ENCODE measurements at places on chromosomes 7 and 10.

GRCh38 chr10:29731760-29732159 is 97.0 kb upstream of the SVIL start:
- no peak for DNase-seq

GRCh38 chr10:43136995-43137716 is 1.1 kb upstream of the CSGALNACT2 start:
- DNase-seq: no peak

DNA sequence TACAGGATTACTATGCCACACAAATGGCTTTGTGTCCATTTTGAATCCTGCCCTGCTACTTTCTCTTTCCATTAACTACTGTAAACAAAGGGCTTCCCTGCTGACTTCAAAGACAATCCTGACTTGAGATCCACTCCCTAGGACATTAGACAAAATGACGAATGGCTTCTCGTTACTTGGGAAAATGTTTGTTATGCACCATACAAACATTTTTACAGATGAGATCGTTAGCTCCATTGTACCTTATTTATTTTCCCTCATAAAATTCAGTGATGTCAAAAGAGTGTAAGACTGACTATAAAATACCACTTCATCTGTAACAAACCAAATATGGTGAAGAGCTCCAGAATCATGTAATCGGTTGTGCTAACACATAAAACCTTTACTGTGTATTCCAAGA is 121.8 kb downstream of the CD36 start:
- no peak for DNase-seq

DNA sequence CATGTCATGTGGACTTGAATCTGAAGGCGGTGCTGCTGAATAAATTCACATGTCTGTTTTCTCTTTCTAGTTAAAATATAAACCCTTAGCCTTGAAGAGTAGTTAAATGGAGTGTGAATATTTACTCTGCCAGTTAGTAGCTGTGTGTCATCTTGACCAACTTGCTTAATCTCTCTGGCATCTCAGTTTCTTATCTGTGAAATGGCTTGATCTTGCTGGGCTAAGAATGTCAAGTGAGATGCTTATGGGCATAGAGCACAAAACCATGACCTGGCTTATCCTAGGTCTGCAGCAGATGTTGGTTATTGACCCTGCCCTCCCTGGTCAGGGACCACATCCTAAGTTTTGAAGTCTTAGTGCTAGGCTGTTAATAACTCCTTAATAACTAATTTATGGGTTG is 16.6 kb downstream of the ARID5B start:
- no peak for DNase-seq

- DNase-seq: no peak
These were observed 62.5 kb upstream of the RAPGEF5 start for GRCh38 chr7:22419488-22419887.

DNA sequence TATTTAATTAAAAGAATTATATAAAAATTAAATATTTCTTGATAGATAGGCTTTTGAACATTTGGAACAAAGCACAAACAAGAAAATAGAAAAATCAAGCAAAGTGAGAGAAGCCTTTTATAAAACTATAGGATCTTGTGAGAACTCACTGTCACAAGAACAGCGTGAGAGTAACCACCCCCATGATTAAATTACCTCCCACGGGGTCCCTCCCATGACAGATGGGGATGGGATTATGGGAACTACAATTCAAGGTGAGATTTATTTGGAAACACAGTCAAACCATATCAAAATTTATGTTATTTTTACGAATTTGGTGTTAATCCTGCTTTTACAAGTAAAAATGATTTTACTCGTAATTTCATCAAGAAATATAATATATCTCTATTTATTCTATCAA is 1136.1 kb upstream of the POT1 start:
- no peak for DNase-seq

DNA sequence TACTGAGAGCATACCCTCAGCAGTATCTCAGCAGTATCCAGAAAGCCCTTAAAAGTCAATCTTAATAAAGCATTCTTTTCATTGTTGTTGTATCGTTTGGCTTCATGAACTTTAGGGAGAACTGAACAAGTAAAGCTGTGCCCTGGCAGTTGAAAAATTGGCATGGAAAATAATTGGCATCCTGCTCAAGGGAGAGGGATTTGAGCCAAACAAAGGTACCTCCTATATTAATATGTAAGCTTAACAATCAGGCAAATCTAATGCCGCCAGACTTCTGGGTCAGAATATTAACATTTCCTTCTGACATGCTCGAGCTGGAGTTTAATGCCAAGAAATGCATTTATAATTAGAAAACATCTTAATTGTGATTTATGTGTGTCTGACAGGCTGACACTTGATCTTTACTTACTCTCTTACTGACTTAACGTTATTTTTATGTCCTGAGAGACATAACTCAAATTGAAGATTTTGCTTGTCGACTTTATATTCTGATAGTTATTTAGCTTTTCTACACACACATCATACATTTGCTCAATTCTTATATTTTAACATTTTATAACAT is 42.1 kb upstream of the PCDH15 start:
- no peak for DNase-seq

DNA sequence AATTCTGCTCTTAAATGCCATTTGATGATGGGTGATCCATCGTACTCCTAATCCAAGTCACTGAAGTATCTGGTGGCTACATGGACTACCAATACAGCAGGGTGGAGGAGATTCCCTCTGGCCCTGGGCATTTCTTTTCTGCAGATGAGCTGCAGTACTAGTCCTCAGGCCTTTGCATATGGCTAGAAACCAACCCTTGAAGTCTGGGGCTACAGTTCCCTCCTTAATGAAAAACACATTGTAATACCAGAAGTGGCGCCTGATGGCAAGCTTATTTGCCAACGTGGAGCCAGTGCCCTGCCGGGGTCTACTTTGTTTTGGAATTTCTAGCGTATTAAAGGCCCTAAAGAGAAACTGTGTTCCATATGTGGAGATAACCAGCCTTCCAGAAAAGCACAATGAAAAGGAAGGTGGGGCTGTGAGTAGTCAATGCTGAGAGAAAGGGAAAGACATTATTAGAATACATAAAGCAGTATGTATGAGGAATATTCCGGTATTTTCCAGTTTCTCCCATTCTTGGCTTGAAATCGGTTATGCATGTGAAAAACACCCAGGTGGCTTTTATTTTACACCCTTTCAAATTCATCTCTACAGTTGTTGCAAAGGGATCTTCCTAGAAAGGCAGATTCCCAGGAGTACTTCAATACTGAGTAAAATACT is 368.8 kb downstream of the PRPF18 start:
- DNase-seq: no peak

DNA sequence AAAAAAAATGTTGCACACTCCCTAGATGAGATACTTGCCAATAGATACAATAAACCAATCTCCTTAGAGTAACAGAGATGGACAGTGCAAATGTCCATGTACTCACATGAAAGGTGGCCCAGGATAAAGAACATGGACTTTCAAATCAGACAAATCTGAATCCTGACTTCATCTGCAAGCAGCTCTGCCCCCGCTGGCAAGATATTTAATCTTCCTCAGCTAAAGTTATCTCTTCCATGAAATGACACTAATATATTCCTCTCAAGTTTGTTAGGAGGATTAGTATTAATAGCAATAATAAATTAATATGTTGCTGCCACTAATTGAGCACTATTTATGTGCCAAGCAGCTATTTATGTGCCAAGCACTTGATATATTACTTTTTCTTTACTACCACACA is 148.6 kb upstream of the YAE1 start:
- no peak for DNase-seq

DNA sequence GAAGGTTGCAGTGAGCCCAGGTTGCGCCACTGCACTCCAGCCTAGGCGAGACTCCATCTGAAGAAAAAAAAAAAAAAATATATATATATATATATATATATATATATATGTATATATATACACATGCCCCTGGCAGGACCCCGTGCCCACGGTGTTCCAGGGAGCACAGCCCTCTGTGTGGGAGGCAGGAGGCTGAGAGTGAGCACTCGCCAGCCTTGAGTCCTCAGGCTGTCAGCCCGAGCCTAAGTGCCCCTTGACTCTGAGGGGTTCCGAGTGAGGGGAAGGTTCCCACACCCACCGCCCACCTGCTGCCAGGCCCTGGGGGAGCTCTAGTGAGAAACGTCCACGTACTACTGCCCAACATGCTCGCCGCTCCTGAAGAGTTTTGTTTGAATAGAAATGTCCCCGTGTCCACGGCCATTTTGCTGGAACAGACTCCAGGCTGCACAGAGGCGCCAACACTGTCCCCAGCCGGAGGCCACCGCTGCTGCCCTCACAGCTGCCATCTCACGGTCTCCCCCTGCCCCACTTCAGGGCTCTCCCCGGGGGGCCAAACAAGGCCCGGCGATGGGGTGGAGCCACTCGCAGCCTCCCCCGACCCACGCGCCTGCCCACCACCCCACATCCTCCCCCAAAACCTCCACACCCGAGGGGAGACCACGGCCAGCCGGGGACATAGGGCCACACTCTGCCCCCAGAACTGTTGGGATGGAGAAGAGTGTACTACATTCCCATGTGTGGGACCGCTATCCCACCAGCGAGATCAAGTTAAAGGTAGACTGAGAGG is 62.8 kb upstream of the EBF3 start:
- no peak for DNase-seq

GRCh38 chr7:111517549-111517951 is 44.7 kb downstream of the IMMP2L start:
- DNase-seq: no peak

DNA sequence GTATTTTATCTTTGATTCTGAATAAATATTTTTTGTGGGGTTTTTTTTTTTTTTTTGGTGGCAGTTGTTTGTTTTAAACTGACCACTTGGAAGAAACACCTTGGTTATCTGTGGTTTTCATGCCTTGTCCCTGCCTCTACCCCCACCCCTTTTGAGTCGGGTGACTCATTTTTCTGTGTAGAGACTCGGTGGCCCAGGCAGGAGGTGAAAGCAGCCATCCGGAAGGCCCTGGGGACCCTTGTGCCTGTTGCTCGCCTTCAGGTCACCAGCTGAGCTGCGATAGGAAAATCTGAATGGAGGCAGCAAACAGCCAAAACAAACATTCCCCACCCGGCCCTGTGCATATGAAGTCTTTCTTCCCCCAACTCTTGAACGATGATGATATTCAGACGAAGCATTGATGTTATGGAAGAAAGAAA is 22.8 kb downstream of the CYP17A1 start:
- no peak for DNase-seq

DNA sequence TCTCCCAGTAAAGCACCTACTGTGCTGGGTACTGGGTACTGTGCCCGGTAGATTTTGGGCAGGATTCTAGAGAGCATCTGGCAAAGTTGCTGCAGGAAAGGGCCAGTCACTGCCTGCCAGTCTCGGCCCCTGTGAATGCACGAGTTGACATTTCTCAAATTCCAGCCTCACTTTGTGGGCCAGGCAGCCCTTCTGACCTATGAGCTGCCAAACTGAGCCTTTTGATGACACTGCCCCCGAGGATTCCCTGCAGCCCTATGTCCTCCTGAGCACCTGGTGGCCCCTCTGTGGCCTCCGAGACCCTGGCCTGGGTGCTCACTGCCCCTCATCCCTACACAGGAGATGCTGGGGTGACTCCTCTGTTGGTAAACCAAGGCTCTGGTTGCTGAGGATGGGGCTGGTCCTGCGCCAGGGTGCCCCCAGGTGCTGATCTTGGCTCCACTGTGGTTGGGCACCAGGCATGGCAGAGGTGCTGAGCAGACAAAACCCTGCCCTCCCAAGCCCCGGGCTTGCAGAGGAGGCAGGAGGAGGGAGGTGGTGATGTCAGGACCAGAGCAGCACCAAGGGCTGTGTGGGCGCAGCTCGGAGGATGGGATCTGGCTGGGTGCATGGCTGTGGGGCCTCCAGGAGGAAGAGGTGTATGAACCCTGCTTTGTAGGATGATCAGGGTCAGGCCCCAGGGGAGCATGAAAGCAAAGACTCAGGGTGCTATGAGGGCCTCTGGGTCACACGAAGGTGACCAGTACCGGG is 16.2 kb downstream of the LHPP start:
- no peak for DNase-seq

DNA sequence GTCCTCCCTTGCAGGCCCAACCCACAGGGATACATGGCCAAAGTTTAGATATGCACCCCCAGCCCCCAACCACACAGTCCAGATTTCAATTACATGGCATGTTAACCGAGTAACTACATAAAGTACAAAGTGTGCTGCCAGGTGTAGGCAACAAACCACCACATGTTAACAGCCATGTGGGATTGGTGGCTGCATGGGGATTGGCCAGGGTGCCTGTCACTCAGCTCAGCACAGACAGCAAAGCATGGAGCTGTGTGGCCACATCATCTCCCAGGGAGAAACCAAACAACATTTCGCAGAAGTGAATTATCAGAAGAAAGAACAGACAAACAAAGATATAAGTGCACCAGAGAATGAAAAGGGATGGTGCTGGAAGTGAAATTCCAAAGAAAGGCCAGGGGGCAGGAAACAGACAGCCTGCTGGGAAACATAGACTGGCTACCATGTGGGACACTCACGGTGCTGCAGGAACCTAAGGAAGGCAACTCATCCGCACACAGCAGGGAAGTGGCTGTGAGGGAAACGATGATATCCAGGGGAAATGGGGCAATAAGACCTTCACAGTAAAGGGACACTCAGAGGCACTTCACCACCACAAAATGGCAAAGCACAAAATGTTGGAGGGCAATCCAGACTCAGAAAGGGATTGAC is 171.2 kb downstream of the PTPRN2 start:
- no peak for DNase-seq

DNA sequence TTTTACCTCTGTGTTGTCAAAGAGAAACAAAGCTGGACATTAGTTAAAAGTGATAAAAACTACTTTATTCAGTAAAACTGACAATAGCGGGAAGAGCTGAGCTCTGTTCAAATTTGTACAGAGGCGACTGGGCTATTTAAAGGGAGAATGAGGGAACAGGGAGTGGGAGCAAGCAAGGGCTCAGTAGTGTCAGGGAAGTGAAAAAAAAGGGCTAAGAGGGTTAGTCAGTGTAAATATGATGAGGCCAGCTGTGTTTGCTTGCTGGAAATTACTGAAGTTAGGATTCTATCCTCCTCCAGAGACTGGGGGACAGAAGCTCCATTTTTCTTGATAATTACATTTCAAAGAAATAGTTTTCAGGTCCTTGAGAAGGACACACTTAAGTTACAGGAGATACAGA is 232.5 kb downstream of the SH2D4B start:
- no peak for DNase-seq

- DNase-seq: peak; percentile 54
These were observed 133.4 kb downstream of the MAD1L1 start for GRCh38 chr7:2099048-2099957.

- no peak for DNase-seq
These were observed 504.8 kb downstream of the NXPH1 start for GRCh38 chr7:8938044-8938805.

- no peak for DNase-seq
These were observed 14.8 kb downstream of the MYL10 start for GRCh38 chr7:101614098-101614938.

DNA sequence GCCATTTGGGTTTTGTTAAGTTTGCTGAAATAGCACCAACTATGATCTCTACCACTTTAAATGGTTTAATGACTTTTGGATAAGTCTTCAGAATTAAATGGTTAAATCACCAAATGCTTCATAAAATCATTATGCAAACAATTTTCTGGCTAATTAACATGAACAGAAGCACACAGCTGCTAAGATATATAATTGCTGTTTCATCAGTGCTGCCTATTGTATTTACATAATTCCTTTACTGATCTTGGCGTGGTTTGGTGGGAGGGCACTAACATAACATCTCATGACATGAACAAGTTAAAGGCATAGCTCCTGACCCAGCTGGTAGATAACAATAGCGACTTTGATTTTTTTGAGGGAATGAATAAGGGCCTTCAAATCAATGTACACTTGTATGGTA is 94.1 kb downstream of the FZD1 start:
- DNase-seq: no peak
